Upper lobe of left lung (tissue), 6 donors: ENCODE measurements at places on chromosomes 3 and 15. TPM values are rescaled to one million over a fixed set of nuclear protein-coding genes. Genes with fewer than 3 reads are reported as not detected.

The TEX264 gene
- 56.2 TPM for total RNA-seq

GRCh38 chr3:72559385-72559784 is 288.9 kb downstream of the SHQ1 start:
- H3K27me3 ChIP-seq = no peaks in the 10 kb centered on the region
- DNase-seq = no peak
- H3K36me3 ChIP-seq = no peaks in the 10 kb centered on the region
- H3K4me3 ChIP-seq = no peak overlapping the region

- peaks cover 7% of the 10 kb centered on the region for H3K4me1 ChIP-seq
- no peak for DNase-seq
- H3K27me3 ChIP-seq = no peaks in the 10 kb centered on the region
- no peak overlapping the region for H3K4me3 ChIP-seq
- no peaks in the 10 kb centered on the region for H3K36me3 ChIP-seq
These were observed 5.5 kb downstream of the IL12A start for GRCh38 chr3:159994182-159994581.

GRCh38 chr15:56838085-56838484 is 80.4 kb upstream of the TCF12 start:
- H3K4me1 ChIP-seq = no peaks in the 10 kb centered on the region
- H3K4me3 ChIP-seq = no peak overlapping the region
- H3K27ac ChIP-seq = no peak overlapping the region
- no peak for DNase-seq
- H3K27me3 ChIP-seq = no peaks in the 10 kb centered on the region

DNA sequence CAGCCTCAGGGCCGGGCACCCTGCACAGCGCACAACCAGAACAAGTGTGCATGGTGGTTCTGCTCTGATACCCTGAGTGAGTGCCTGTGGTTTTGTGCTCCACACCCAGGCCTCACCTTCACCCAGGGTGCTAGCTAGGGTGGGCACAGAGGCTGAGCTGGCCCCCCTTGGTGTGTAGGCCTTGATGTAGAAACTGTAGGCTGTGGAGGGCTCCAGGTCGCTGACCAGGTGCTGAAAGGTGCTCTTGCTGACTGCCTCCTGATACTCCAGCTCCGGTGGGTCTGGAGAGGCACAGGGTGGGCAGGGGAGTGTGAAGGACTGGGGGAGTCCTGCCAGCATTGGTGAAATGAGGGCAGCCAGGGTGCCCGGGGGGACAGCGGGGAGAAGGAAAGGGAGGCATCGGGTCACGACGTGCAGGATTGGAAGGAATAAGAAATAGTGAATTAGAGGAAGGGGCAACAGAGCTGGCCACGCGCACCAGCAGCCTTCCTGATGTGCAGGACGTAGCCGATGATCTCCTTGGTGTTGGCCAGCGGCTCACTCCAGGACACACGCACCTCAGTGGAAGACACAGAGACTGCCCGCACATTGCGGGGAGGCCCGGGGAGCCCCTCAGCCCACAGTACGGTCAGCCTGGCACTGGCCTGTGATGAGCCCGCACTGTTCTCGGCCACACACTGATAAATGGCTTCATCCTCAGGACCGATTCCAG is 26.6 kb downstream of the RNU5B-1 start:
- DNase-seq = no peak
- no peak overlapping the region for H3K27ac ChIP-seq
- H3K36me3 ChIP-seq = no peaks in the 10 kb centered on the region
- no peaks in the 10 kb centered on the region for H3K27me3 ChIP-seq
- no peak overlapping the region for H3K4me3 ChIP-seq
